ENCODE measurements at places on chromosomes 11 and 22.

DNA sequence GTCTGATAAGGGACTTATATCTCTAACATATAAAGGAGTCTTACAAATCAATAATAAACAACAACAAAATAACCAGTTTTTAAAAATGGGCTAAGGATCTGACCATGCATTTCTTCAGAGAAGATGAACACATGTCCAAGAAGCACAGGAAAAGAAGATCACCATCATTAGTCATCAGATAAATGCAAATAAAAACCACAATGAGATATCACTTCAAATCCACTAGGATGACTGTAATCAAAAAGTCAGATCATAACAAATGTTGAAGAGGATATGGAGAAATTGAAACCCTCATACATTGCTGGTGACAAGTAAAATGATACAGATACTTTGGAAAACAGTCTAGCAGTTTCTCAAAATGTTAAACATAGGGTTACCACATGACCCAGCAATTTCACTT lies 61.2 kb upstream of the MYOD1 start:
- no peak for DNase-seq

- no peak for DNase-seq
Measured at GRCh38 chr11:69204941-69205742, 49.4 kb downstream of the SMIM38 start.

- DNase-seq: no peak
Measured at GRCh38 chr11:116913000-116913399, 75.6 kb upstream of the APOA1 start.

DNA sequence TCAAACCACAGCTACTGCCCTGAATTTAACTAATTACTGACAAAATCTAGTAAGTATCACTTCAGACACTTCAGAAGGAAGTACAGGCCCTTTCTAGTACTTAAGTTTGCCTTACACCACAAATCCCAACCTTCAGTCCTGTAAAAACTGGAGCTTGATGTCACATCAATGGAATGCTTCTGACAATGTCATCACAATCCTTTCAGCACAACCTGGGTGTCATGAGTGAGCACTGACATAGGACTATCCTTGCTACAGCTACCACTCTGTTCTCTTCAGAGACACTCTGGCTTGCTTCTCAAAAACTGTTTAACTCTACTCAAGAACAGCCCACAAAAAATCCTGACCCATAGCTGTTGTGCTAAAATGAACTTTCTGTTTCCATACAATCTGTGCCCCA lies 108.2 kb downstream of the RRM1 start:
- DNase-seq: no peak

DNA sequence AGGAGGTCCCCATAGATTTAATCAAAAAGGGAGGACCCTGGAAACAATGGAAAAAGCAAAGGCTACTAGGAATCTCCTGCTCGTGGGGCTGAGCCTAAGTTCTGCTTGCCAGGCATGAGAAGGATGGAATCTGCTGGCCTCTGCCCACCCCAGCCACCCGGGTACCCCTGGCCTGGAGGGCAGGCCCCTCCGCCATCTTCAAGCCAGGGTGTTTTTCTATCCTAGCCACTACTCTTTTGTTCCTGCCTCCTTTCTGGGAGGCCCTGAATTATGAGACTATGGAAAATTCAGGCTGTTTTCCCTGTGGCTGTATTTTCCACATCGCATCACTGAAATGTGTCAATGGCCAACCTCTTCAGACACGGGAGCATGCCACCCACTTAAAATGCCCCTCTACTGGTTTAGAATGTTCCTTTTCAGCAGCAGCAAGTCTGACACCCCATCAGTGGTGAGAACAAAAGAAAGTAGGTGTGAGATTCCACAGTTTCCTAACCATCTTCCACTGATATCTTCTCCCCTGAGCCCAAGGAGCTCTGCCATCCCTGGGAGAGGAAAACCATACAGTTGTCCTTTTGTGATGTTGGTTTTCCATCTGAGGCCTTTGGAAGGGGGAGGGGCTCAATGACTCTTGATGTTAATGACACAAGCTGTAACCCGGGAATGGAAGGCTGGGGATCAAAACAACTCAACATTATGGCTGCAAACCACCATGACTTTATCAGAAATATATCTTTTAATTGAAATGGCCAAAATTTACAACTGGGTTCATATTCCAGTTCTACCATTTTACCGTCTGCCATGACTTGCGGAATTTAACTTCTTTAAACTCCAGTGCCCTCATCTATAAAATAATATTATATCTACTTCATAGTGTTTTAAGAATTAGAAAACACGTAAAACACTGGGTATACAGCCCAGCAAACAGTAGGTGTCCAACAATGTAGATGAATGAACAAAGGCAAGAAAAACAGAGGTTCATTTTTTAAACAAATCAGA lies 22.2 kb downstream of the DKK3 start:
- no peak for DNase-seq

DNA sequence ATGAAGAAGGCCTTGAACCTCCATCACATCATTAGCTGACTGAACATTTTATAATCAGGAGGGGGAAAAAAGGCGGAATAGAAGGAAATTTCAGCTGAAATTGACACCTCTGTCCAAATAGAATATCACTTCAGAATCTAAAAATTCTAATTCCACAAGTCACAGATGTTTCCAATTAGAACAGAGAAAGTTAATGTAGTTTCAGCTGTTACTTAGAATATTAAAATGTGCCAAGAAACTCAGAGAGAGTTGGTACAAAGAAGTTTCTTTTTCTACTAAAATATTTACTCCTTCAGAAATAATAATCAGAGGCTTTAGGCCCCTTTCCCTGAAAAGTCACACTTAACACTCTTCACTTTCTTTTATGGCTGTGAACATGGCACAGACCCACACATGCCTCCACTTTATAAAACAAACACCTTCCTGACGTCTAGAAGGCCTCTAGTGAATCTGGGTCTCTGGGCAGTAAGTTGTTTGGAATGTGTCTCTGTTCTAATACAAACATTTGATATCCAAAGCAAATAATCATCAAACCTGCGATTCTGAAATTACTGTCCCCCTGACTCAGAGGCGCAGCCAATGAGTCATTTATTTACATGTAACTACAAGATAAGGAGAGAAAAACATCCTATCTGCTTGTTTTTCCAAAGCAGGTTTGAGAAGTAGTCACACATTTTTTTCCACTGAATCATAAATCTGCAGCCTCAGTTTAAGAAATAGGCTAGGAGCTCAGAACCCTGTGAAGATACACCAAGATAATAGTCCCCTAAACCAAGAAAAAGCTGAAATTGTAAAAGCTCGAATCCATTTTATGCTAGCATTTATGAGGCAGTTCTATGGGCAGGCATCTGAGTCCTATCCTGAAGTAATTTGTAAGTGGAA lies 148.4 kb downstream of the ME3 start:
- DNase-seq: no peak

DNA sequence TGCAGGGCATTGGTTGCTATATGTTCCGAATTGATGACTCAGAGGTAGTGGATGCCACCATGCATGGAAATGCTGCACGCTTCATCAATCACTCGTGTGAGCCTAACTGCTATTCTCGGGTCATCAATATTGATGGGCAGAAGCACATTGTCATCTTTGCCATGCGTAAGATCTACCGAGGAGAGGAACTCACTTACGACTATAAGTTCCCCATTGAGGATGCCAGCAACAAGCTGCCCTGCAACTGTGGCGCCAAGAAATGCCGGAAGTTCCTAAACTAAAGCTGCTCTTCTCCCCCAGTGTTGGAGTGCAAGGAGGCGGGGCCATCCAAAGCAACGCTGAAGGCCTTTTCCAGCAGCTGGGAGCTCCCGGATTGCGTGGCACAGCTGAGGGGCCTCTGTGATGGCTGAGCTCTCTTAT lies 5.4 kb upstream of the TTC36 start:
- DNase-seq: peak; percentile 30

DNA sequence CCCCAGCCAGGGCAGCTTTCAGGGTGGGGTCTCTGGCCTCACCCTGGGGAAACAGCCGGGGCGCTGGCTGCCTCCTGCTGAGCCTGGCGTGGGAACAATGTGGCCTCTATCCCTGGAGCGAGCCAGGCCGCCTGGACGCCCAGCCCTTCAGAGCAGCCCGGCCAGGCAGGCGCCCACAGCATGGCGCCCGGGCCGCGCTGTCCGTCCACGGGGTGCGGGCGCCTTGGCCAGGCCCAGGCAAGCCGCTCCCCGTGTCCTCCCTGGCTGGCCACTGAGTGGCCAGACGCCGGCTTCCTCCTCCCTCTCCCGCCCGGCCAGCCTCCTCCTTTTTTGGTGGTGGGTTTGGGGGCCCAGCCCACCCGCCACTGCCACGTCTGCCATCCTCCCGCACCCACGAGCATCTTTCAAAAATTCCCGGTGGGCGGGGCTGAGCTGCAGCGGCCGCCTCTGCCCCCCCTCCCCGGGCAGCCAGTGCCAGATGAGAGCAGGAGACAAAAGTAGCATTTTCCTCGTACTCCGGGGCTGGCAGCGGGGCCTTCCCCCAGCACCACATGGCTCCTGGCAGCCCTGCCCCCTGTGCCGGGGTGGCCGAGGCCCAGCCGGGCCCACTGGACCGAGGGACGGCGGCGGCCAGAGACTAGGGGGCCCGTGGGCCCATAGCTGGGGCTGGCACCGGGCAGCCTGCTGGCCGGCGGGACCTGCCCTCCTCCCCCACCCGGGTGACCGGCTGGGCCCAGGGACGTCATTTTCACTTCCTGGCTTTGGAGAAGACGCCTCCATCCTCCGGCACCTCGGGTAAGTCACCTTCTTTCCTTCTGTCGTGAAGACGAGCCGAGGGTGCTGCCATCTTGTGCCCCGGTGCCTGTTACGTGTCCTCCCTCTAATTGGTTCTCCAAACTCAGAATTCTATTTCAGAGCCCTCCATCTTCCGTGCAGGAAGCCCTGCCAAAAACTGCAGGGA lies 70.2 kb upstream of the PPARA start:
- no peak for DNase-seq

GRCh38 chr11:27296497-27296896 lies 66.5 kb downstream of the CCDC34 start:
- DNase-seq: peak; percentile 22

- no peak for DNase-seq
Measured at GRCh38 chr22:33513388-33514338, 406.6 kb downstream of the LARGE1 start.

DNA sequence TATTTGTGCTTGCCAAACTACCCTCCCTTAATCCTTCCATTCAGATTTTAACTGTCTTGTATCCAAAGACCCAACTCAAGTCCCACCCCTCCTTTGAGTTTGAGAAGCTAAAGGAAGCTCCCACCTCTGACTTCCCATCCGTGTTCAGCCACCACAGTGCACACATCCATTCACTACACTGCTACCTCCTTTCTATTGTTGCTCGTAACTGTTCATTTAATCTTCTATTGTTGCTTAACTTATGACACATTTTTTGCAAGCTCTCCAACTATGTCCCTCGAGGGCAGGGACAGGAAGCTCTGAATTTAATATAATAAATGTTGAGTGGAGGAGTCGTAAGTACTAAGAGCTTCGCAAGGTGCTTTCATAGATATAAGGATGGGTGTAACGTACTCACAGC lies 10.4 kb downstream of the LARGE1 start:
- DNase-seq: no peak

GRCh38 chr11:33868647-33869461 lies 23.0 kb downstream of the LMO2 start:
- no peak for DNase-seq

GRCh38 chr22:19407649-19408606 lies 23.6 kb downstream of the HIRA start:
- no peak for DNase-seq

DNA sequence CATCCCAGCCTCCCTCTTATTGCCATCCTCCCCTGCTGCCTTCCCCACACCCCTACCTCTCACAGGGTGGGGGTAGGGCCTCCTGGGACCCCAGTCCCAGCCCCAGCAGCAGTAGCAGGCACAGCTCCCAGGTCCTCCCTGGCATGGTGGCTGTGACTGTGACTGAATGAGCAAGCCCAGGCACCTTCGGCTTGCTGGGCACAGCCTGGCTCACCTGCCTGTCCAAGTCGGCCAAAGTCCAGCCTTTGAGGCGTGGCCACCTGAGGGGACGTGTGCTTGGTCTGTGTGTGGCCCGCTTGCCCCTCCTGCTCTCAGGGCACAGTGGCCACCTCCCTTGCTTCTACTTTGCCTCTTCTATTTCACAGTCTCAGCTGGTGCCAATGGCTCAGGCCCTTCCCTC lies at the start of gene TREH:
Gene TREH, minus strand, starts transcription at position 168 of the 400 bp plus-strand sequence. Its CDS starts 23 bp downstream, at position 145.
- DNase-seq: no peak

GRCh38 chr22:38866399-38867123 lies 5.5 kb downstream of the CBX6 start:
- no peak for DNase-seq

DNA sequence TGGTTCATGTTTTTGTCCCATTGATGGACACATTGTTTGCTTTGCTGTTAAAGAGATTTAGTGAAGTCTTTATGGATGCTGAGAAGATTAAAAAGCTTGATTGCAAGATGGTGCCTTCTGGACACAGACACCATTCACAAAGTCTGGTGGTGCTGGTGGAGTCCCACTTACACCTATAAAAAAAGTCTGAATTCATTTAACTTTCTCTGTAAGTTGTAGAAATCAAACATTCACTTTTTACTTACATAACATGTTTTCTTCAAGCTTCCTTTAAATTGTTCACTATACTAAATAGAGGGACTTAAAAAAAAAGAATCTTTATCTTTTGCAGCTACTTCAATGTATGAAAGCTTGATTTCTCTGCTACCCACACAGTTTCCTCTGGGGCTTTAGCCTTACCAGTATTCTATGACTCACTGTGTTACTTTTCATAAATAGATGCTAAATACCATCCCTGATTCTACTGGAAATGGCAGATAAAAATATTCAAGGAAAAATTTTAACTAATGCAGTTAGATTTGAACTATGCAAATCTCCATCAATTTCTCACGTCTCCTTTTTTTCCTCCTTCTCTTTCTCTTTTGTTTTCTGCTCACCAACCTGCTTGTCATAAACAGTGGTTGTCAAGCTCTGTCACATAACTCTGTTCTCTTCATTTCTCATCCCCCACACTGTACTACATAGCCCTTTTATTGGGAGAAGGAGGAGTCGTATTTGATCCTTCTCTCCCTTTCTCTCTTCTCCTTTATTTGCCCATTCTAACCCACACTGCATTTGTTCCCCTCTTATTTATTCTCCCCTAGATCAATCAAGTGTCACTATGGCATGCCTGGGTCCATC lies 89.7 kb downstream of the FAM76B start:
- no peak for DNase-seq

GRCh38 chr22:17268501-17269223 lies 49.4 kb upstream of the ADA2 start:
- DNase-seq: no peak

- DNase-seq: no peak
Measured at GRCh38 chr11:126345759-126346585, 9.5 kb upstream of the ST3GAL4 start.

GRCh38 chr11:35109827-35110226 lies 29.1 kb upstream of the CD44 start:
- no peak for DNase-seq

DNA sequence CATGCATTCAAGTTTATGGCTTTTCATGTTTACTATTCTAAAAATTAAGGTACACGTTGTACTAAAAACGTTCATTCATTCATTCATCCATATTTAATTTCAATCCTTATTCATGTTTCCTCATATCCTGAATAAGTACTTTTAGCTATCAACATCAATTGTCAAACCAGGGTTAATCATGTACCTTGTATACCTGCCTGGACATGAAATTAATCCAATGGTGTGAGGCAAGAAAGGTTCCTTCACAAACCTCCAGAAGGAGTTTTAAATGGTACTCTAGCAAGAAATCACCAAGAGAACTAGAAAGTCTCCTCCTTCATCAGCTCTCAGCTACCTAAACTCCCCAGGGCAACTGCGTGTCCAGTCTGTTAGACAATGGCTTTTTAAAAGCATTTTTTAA lies 33.4 kb downstream of the TMEM123 start:
- DNase-seq: no peak

- no peak for DNase-seq
Measured at GRCh38 chr22:27461470-27461869, 340.1 kb downstream of the MN1 start.

GRCh38 chr11:11534981-11535380 lies 86.8 kb downstream of the GALNT18 start:
- DNase-seq: no peak
